ENCODE measurements at places on chromosomes 6 and 20.

DNA sequence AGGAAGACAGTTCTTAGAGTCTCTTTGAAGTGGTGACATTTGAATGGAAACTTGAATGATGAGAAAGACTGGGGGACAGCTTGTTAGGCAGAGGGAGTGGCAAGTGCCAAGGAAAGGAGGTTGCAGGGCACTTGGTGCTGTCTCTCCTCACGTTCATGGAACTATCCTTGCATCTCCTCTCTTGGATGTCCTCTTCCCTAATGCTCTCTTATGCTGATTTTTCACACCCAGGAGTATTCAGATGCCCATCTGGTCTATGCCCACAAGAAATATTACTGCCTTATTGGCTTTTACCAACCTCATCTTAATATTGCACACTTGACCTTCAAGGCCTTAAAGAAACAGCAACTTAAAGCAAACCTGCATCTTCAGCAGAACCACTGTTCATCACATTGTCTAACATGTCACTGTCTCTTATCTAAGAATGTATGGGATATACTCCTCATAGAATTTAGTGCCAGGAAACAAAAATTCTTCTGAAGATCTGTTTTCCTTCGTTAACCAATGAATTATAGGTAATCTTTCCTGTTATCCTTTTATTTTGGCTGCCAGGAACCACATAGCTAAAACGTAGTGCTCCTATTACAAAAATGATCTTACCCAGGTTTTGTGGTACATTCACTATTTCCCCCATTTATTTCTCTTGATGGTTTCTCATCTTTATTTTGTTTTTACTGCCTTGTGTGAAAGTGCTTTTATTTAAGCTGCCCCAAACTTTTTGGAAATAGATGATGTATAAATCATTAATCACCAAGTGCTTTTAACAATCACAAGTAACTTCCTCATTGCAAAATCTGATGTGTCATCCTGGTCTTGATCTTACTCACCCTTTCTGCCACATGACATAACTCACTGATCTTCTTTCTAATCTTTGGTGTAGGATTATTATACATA lies 12.8 kb downstream of the RGS17 start:
- no peak for DNase-seq

DNA sequence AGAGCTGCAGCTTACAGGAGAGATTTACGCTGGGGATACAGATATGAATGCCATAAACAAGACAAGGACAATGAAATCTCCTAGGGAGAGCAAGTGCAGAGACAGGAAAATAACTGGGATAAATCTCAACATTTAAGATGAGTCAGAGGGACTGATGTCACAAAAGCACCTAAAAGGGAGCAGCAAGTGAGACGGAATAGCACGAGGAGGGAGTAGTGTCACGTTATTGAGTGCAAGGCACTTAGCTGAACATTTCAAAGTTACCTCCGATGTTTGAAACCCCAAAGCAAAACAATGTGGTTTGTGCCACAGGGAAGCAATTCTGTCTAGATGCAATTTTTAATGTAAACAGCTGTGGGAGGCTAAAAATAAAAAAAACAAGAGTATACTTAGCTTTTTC lies 1131.7 kb upstream of the EYS start:
- peak; percentile 37 for DNase-seq

DNA sequence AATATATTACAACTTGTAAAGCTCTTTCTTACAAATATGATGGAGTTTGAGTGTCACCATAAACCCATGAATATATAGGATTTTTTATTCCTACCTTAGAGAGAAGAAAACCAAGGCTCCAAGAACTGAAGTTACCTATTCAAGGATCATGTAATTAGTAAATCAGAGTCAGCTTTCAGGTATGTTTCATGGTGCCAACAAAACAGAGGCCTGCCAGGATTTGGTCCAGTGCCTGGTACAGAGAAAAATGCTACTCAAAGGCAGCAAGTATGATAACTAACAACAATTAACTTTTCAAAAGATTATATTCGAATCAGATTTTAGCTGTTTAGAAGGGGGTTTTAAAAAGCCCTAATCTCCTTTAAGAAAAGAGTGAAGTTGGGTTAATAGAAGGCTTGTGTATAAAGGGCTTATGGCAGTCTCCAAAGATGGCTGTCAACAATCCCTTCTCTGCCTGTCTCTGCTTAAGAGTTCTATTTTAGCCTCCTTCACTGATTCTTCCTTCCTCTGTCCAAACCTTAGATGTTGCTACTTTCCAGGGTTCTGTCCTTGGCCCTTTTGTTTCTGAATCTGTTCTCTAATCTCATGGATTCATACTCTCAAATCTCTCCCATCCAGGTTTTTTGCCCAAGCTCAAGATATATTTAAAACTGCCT lies 7.8 kb downstream of the MAP3K7 start:
- DNase-seq, result peak; percentile 72

GRCh38 chr6:26270903-26271667 lies 93.9 kb upstream of the BTN3A2 start:
- peak; percentile 89 for DNase-seq

GRCh38 chr6:52108128-52108527 lies 20.7 kb upstream of the PKHD1 start:
- DNase-seq, result no peak

DNA sequence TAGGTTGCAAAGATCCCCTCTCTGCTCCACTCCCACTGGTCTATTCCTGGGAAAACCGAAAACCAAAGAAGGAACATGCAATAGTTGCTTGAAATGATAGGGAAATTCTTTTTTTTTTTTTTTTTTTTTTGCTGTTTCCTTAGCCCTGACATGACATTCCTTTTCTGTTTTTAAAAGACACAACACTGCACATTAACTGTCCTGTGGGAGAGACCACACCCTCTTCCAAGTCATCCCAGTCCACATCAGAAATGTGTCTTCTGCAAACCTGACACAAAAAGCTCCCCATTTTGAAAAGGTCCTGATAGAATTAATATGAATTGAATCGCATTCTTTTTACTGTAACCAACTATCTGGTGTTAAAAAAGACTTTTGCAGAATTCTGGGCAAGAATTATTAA lies 43.4 kb upstream of the RIPOR2 start:
- no peak for DNase-seq

DNA sequence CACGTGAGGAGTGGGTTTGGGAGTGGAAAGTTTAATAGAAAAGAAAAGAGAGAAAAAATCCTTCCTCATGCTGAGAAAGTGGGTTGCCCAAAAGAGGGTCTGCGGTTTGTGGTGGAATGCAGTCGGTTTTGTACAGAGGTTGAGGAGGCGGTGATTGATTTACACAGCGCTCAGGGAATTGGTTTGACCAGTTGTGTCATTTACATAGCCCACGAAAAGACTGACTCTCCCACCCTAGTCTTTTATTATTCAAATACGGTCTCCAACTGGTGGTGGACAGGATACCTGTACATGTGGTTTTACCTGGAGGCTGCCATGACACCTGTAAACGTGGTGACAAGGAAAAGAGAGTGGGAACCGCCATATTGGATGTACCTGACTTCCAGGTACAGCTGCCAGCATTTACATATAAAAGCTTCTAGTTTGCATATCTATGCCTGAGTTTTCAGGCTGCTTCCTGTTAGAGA lies 42.1 kb downstream of the HLA-DPB1 start:
- DNase-seq, result no peak

All from astrocyte of the hippocampus (primary cell).